ENCODE measurements at places on chromosomes 13 and 19.

DNA sequence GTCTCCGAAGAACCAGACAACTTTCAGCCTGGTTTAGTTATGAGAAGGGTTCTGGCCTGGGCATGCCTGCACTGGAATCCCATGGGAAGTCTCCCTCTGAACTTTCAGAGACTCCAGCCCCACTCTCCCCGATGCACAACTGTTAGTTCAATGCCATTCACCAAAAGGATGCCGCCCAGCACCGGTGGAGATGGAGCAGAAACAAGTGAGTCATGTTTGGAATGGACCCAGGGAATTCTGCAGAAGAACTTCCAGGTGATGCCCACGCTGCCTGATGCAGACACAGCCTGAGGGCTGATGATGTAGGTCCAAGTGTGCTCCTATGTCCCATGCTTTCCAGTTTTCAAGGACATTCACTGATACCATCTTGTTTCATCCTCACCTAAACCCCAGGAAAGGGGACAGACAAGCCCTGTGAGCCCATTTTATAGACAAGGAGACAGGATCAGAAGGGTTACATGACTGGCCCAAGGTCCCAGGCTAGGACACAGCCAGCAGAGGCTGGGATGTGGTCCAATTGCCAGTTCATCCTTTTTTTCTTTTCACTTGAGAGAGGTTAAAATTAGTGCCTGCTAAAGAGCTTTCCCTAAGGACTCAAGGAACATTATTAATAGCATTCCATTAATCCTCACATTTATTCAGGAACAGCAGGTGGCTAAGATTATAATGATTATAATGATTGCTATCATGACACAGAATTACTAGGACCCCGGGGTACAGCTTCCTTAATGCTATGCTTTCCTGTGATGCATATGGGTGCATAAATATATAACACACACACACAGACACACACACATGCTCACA is 39.5 kb downstream of the SIAH3 start:
- DNase-seq, result no peak

DNA sequence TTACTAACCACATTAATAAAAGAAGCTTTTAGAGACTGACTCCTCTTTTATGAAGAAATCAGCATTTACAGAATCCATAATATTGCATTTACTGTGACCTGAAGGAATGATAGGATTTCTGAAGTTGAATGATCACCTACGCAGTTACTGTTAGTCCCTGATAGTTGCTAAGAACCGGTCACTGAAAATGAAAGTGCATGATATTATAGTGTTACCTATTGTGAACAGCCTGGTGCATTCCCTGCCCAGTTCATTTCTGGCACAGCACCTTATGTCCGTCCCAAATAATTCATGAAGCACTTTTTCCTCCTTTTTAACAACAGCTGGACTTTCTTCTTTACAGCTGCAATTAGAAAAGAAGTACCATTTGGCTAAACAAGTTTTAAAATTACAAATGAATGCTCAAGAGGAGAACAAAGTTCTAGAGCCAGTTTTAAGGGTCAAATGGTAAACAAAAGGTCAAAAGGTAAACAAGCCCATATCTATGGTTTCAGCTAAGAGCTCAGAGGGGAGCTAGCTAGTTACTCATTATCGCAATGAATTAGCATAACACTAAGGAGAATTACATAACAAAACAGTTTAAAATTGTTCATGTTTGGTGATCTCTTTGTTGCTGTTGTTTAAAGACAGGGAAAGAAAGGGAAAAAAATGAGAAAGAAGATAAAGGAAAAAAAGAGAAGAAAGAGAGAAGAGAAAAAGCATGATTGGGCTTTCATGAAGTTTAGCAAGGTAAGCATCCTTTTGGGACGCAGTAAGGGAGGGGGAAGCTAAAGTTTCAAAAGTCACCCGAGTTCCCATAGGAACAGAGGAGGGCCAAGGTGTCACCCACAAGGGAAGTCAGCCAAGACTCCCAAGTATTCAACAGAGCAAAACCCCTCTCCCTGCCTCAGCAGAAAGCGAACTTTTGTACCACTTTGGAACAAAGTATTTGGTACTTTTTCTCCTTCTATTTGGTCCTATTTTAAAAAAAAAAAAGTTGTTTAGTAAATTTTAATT is 50.2 kb downstream of the FLT3 start:
- DNase-seq, result no peak

DNA sequence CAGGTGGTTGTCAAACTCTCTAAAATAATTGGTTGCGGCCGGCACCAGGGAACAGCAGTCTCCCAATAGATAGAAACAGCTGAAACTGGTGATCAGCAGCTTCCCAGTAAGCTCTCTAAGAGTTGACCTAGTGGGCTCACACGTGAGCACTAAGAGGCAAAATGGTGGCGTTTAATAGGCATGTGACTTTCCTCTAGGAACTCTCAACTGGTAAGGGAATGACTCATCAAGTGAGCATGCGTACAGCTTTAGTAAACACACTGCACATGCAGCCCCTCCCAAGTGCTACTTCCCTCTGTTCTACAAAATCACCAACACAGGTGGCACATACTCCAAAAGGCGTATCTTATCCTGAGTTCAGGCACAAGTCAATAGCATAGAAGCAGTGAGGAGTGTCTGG is 41.7 kb downstream of the TNFSF11 start:
- no peak for DNase-seq

- peak; percentile 63 for DNase-seq
These were observed 53.7 kb downstream of the RASA3 start for GRCh38 chr13:114078461-114079451.

- no peak for DNase-seq
These were observed 48.9 kb downstream of the TPP2 start for GRCh38 chr13:102645701-102646100.

GRCh38 chr19:3513229-3514140 is 7.4 kb downstream of the FZR1 start:
- no peak for DNase-seq

- no peak for DNase-seq
These were observed 104.2 kb upstream of the IPO5 start for GRCh38 chr13:97849305-97849704.

DNA sequence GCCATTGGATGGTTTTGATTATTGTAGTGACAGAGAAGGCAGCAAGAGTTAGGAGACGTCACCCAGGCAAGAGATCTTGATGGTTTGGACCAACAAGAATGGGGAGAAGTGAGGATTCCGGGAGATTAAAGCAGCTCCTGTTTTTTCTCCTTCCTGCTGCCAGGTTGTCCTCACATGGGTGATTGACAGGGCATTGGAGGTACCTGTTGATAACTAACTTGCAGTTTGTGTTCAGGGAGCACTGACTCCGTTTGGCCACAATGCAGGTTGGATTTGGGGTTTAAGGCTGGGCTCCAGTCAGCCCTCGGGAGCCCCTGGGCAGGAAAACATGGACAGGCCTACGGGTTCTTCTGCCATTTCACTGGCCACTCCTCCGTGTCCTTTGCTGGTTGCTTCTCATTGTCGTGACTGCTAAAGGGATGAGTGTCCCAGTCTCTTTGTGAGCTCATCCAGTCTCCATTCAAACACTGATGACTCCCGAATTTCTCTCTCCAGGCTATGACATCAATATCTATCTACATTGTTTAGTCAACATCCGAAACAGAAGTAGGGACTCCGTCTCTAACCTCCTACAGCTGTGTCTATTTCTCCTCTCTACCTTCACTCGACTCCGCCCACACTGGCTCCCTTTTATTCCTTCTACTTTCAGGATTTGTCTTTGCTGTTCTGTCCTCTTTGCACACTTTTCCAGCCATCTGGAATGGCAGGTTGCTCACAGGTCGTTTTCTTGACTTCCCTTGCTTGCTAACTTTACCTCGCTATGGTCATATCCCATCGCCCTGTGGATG is 1.3 kb upstream of the PTOV1 start:
- DNase-seq, result no peak

DNA sequence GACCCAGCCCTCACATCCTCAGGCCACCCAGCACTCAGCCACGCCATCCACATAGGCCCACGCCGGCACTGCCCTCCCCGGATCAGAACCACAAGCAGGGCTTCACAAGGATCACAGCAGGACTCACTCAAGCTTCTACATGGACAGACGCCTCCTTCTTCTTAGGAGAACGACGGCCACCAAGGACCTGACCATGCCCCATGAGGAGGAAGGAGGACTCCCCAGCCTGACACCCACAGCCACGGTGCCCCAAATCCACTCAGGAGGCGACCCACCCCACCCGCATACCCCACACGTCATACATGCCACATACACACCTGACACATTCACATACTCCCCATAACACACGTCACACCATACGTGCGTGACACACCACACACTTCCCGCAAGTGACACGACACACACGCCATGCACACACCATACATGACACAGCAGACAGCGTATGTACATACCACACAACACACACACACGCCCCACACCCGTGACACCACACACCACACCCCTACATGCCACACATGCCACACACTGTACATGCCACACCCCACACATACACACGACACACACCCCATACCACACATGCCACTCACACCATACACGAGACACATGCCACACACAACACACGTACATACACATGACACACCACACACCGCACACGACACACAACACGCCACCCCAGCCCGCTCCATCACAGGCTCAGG is 50.4 kb downstream of the MLLT1 start:
- DNase-seq, result no peak

- no peak for DNase-seq
These were observed 223.2 kb upstream of the PCDH17 start for GRCh38 chr13:57408312-57408711.

DNA sequence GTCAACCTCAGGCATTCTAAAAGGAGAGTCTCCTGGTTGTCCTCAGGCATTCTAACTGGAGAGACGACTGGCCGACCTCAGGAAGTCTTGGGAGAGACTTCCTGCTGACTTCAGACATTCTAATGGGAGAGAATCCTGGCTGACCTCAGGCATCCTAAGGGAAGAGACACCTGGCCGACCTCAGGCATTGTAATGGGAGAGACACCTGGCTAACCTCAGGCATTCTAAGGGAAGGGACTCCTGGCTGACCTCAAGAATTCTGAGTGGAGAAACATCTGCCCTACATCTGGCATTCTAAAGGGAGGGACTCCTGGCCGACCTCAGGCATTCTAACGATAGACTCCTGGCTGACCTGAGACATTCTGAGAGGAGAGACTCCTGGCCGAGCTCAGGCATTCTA is 1353.3 kb downstream of the UQCRFS1 start:
- DNase-seq, result no peak

DNA sequence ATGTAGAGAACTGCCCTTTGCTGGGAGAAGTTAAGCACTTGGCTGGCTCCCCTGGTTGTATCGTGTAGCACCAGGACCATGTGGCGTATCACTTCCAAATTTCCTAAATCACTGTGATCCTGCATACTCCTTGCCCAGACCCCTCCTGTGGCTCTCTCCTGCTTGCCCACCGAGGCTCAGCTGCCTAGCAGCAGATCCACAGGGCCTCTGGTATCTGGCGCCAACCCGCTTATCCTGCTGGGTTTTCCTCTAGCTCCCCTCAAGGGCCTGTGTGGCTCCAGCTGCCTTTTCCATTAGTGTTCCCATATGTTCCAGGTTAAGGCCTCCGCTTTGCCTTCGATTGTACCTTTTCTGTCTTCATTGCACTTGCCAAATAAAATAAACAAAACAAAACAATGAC is 16.5 kb downstream of the LRCH1 start:
- DNase-seq, result no peak

DNA sequence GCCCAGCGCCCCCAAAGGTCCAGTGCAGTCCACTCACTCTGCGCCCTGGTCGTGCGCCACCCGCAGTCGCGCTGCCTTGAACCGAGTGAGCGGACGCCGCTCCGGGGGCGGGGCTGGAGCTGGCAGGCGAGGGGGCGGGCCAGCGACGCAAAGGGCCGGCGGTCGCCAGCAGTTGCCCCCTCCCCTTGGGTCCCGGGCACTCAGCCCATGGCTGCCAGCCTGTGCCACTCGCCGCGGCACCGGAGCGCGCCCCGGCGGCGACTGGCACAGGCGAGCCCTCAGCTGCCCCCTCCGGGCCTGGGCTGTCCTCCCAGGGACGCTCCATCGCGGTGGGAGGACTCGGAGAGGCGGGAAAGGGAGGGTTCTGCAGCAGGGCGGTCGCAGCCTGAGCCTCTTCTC is at the start of gene S1PR5:
Gene S1PR5 (minus strand): TSS at position 87 of the 399 bp plus-strand sequence. CDS start 2,436 bp downstream, outside the sequence.
- no peak for DNase-seq

DNA sequence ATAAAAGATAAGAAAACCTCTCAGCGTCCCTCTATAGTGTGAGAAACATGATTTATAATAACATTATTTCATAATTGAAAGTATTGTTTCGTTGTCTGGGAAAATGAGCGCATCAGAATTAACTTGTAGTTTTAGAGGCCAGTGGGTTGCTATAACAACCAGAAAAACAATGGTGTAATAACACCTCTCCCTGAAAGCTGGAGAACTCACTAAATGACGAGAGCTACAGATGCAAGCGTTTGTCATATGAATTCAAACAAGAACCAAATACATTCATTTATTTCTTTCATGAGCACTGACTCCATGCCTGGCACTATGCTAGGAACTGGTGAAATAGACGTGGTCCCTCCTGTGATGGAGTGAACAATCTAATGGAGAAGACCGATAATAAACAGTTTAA is 16.3 kb downstream of the KBTBD7 start:
- no peak for DNase-seq

DNA sequence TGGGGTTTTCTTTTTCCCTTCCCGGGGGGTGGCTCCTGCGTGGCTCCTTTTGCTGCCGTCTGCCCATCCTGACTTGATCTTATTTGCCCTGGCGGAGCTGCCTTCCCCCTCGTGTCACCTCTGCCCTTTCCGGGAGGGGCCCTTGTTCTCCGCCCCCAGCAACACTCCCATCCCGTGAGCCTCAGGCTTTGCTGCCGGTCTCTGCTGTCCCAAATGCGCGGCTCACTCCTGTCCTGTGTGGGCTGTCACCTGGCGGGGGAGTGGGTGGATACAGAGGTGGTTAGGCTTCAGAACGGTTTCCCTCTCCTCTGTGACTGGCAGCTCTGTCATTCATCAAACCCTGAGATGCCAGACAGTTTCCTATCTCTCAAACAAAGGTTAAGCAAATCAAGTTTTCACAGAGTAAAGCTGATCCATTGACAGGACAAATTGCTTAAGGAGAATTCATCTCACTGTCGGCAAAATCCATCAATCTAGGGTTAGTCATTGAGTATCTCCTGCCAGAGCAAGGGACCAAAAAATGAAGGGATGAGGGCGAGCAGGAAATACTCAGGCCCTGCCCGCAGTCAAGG is 84.0 kb downstream of the ANKRD10 start:
- no peak for DNase-seq

DNA sequence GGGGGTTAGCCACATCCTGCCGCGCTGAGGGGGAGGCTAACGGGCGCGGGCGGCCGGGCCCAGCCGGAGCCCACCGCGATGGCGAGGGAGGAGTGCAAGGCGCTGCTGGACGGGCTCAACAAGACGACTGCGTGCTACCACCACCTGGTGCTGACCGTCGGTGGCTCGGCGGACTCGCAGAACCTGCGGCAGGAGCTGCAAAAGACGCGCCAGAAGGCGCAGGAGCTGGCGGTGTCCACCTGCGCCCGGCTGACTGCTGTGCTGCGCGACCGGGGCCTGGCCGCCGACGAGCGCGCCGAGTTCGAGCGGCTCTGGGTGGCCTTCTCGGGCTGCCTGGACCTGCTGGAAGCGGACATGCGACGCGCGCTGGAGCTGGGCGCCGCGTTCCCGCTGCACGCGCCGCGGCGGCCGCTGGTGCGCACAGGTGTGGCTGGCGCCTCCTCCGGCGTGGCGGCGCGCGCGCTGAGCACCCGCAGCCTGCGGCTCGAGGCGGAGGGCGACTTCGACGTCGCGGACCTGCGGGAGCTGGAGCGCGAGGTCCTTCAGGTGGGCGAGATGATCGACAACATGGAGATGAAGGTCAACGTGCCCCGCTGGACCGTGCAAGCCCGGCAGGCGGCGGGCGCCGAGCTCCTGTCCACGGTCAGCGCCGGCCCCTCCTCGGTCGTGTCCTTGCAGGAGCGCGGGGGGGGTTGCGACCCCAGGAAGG is 692 bp downstream of the RGS9BP start:
- no peak for DNase-seq

GRCh38 chr13:105937451-105937850 is 598.0 kb downstream of the EFNB2 start:
- no peak for DNase-seq

Measured in transverse colon (tissue), 4 donors.